ENCODE measurements at places on chromosomes 5 and 9.

GRCh38 chr5:55816342-55816741 lies 34.8 kb upstream of the IL31RA start:
- DNase-seq: no peak

DNA sequence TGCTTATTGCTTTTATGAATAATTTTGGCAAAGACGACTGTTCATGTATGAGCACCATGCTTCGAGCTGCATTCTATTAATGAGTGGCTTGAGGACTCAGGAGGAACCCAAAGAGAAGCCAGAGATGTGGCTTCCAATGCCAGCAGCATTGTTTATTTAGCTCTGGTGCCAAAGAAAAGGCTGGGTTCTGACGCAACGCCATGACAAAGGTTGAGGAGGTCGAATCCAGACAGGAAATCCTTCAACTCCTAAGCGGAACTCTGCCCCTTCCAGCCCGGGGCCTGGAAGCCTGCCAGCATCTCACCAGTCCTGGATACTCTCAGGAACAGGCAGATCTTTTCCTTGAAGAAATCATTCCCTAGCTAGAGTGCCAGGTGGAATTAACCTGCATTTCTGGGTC lies 104.4 kb downstream of the ARHGAP26 start:
- no peak for DNase-seq

- no peak for DNase-seq
These were observed 74.8 kb downstream of the STK32A start for GRCh38 chr5:147309621-147310020.

GRCh38 chr5:172696171-172696849 lies 55.2 kb downstream of the NEURL1B start:
- DNase-seq: no peak

DNA sequence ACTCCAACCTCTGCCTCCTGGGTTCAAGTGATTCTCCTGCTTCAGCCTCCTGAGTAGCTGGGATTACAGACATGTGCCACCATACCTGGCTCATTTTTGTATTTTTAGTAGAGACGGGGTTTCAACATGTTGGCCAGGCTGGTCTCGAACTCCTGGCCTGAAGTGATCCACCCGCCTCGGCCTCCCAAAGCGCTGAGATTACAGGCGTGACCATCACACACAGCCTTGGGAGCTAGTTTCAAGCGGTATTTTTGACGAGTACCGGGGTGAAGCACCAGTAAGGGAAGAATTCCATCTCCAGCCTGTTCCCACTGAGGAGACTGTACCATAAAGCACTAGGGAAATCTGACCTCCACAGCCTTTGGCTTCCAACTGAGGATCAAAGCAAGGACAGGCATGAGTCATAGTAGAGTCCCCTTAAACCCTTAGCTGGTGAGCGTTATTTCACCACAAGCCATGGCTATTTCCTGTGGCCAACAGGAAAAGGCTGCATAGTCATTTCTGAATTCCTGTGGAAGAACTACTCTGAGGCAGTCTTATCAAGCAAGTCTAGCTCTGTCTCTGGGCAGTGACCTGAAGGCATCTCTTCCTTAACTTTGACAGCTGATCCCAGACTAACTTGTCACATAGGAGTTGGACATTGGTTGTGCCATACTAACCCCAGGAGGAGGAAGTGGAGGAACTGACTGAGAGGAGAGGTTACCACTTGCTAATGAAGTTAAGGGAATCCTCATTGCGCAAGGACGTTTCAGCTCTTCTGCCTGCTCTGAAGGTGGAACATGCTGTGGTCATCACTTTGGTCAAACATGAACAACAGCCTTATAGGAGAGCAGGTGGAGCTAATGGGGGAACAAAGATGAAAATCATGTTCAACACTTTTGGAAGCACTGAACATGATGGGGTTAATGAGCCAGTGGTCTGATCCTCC lies 85.8 kb upstream of the DMRT1 start:
- DNase-seq: no peak

GRCh38 chr5:60229691-60230185 lies 336.2 kb upstream of the PDE4D start:
- DNase-seq: no peak

- DNase-seq: no peak
These were observed 46.0 kb downstream of the SLC44A1 start for GRCh38 chr9:105290418-105290817.

DNA sequence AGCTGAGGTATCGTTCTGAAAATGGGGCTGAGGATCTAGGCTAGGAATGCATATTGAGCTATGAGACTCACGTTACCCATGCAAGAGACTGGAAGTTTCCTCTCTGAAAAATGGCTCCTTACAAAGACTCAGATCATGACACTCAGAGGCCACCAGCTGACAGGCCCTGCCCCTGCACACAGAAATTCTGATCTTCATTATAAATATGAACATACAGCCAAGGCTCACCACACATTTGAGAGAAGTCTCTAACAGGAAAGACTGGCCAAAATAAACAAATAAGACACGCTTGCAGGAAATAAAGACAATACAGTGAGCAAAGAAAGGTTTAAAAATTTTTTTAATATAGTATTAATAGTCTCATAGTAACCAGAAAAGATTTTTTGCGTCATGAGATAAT lies 365.9 kb downstream of the NFIB start:
- DNase-seq: no peak

DNA sequence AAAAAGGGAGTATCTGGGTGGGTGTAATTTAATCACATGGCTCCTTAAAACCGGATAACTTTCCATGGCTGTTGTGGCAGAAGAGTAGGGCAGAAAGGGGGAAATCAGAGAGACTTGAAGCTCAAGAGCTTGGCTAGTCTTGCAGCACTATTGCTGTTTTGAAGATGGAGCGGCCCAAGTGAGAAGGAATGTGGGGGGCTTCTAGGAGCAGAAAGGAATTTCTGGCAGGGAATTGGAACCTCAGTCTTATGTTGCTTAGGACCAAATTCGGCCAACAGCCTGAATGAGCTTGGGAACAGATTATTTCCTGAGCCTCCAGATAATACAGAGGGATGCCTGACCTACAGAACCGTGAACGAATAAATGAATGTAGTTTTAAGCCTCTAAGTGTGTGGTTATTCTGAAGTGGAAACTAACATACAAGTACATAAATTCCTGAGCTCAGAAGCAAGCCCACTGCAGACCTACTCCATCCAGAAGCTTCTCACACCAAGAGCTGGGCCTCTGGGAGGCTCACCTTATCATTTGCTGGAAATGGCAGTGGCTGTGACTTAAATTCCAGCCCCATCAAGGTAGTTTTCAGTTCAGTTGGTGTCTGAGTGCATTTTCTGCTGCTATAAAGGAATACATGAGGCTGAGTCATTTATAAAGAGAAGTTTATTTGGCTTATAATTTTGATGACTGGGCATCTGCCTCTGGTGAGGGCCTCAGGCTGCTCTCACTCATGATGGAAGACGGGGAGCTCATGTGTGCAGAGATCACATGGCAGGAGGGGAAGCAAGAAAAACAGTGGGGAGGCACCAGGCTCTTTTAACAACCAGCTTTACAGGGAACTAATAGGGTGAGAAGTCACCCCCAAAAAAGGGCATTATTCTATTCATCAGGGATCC lies 15.3 kb upstream of the TMEM174 start:
- DNase-seq: no peak

DNA sequence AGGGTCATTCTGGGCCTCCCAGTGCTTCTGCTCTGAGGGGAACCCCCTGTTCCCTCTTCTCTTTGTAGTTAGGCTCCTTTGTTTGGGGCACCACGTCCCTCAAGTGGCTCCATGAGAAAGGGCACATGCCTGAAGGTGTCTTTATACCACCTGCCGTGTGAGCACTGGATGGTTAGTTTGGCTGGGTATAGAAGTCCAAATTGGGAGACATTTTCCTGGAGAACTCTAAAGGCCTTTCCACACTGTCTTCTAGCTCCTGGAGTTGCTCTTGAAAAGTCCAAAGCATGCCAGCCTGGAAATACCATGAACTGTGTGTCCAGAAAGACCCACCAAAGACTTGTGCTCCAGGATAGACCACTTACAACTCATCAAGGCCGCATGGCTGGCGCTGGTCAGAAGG lies 11.1 kb upstream of the CCDC187 start:
- no peak for DNase-seq

GRCh38 chr9:89893886-89894285 lies 289.1 kb downstream of the GADD45G start:
- no peak for DNase-seq

- no peak for DNase-seq
These were observed 531.1 kb downstream of the ANXA1 start for GRCh38 chr9:73682789-73683188.

DNA sequence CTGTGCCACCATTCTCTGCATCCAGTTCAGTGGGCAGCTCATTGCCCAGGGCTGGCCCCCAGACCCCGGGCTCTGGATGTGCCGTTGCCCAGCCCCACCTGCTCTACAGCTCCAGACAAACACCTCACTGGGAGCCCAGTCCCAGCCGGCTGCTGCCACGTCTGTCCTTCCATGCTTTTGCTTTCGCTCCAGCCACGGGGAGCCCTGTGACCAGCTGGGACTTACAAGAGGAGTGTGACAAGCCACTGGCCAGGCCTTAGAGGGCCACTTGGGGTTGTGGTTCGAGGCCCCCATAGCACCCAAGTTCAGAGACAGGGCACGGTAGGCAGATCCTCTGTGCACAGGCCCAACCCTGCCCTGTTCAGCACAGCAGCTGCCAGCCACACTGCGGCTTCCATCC lies 142.0 kb downstream of the ADAMTS2 start:
- no peak for DNase-seq

DNA sequence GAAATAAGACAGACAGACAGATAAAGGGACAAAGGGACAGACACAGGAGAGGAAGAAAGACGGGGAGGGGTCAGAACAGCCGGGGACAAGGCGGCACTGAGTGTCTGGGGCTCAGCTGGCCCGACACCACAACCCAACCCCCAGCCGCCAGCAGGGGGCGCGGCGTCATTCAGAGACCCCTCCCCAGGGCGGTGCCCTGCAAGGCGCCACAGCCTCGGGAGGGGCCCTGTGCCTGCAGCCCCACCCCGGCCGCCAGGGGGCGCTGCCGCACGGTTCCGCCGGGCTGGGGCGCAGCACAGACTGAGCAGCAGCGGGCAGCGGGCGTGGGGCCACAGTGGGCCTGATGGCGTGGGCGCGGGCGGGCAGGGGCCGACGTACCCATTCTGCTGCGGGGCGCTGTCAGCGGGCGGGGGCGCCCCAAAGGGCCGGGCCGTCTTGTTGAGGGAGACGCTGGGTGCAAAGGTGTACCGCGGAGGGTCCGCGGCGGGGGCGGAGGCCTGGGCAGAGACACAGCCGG lies 5.9 kb downstream of the PDLIM7 start:
- DNase-seq: no peak

- no peak for DNase-seq
These were observed 507.3 kb upstream of the TYRP1 start for GRCh38 chr9:12185856-12186255.

DNA sequence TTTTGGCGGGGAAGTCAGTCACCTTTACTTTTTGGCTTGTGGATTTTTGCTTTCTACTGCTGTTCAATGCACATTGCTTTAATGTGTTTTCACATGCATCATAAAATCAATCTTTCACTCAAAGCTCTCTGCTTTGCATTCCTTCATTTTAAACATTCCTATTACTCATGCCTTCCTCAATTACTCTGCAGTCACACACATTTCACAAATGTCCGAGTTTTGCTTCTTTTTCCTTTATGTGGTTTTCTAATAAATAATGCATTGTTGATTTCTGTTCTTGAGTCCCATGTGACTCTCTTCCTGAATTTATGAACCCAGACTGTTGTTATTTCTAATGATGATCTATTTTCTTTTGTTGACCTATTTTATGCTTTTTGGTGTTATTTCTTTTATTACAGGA lies 82.3 kb upstream of the EPB41L4B start:
- DNase-seq: no peak

- no peak for DNase-seq
These were observed 9.3 kb downstream of the STOM start for GRCh38 chr9:121360601-121361374.

DNA sequence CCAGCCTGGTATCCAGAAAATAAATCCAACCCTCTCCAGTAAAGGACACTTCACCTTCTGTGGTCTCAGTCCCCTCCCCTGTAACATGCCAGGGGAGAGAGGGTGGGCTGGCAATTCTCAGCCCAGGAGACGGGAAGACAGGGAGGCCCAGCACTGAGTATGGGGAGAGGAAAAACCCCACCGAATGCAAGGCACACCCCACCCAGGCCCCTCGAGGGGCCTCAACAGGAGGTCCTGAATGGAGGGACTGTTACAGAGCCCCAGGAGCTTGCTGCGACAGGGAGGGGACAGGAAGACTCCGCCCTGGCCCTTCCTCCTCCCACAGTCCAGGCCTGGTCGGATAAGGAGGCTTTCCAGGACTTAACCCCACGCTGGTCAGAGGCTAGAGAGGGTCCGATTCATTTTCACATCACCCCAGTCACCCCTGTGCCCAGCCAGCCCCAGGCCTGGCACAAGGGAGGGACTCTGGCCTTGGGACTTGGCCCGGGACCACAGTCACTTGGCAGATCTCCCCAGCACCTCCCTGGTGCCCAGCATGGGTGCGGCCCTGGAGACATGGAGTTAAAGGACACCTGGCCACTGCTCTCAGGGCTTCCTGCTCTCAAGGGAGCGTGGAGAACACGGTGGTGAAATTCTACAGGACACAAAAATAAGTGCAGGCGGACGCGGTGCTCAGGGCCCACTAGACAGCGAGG lies 44.9 kb upstream of the STXBP1 start:
- DNase-seq: no peak

- DNase-seq: no peak
These were observed 52.9 kb upstream of the KIAA1958 start for GRCh38 chr9:112433499-112434392.

GRCh38 chr5:34657274-34657921 lies 1.3 kb downstream of the RAI14 start:
- no peak for DNase-seq

- peak; percentile 45 for DNase-seq
These were observed 49.6 kb upstream of the FOXE1 start for GRCh38 chr9:97803167-97804058.

DNA sequence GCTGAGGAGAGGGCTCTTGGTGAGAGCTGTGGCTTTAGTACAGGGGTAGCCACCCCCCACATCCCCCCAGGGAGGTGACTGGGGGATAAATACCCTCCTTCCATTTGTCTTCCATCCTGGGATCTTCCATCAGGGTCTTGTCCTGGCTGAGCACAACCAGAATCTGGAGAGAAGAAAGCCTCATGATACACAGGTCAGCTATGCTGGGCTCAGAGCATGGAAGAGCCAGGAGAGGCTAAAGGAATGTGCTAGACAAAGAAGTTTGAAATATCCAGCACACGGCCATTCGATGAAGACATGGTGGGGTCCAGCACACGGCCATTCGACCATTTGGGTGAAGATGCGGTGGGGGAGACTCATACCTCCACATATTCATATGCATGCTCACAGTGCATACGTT lies 30.0 kb downstream of the ROPN1L start:
- no peak for DNase-seq
